ENCODE measurements at places on chromosomes 2 and 18.

GRCh38 chr2:127087791-127088495 is 19.0 kb downstream of the BIN1 start:
- no peak for DNase-seq

DNA sequence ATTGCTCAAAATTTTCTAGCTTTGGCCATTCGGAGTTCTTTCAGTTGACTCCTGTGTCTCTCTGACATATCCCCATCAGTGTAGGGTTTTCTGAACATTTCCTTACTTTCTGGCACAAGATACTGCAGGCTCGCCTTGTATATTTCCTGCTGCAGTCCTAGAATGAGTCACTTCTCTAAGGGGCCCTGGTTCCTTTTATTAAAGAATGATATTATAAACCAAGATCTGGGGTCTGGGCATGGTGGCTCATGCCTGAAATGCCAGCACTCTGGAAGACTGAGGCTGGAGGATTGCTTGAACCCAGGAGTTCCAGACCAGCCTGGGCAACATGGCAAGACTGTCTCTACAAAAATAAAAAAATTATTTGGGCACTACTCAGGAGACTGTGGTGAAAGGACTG is 3.0 kb upstream of the RPL37A start:
- DNase-seq, result no peak

DNA sequence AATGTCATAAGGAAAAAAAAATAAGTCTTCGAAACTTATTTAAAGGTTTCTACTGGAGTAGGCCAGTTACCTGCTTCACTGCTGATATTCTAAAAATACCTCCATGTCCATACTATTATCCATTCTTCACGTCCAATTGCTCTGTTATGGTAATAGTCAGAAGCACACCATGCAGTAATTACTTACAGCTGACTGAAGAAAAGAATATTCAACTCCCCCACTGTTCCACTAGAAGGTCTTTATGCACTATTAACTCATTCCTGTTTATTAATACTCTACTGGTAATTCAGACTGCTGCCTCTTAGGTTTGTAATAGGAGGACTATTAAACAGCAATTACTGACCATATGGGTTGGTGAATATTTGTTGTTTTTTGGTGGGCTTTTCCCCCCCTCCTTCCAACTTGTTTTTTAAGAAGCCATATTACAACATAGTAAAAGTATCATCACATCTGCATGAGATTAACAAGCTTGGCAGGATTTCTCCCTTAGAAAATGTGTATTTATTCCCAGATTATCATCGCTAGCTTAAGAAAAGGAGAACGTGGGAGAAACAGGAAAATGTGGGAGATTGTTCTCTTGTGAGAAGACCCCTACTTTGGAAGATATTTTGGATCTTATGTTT is 806.4 kb upstream of the FANCL start:
- no peak for DNase-seq

DNA sequence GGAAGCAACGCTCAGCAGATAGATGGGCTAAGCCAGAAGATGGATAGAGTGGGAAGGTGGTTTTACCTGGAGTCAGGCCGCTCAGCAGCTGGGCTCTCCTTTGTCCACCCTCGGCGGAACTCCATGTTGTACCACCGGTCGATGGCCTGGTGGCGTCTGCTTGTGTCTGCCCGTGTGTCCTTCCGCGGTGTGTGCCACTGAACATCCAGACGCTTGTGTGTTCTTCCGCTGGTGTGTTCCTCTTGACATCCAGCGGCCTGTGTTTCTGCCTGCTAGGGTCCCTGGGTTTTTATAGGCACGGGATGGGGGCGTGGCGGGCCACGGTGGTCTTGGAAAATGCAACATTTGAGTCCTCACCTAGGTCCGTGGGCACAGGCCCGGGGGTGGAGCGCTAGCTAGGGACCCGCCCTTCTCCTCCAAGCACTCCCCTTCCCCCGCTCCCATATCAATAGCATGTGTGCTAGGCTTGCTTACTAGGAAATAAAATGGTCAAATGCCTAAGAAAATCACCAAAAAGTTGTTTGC is 1431.7 kb upstream of the ACVR2A start:
- no peak for DNase-seq

DNA sequence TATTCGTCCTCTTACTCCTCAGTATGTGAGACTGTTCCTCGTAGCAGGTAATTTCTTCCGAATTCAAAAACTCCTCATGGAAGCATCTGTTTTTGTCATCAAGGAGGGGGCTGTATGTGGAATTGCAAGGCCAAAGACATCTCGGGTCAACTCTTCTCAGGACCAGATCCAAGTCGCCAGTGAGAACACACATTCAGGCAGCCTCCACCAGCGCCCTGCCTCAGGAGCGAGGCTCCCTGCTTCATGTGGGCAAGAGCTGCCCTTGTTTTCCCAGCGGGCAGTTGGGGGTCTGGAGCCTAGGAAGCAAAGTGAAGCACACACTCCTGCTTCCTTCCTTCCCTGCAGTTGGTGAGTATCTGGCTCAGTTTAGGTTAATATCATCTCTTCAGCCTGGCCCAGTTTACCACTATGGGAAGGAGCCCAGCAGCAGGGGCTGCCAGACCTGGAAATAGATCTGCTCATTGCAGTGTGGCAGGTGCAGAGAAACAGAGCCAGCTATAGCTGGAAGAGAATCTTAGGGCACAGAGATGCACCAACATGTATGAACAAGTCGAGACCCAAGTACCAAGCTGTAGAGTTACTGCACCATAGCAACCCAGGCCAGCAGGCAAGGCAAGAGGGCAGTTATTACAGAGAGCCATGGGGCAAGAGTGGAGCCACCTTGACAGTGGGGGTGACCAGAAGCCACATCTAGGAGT is 25.3 kb downstream of the TMEM127 start:
- no peak for DNase-seq

DNA sequence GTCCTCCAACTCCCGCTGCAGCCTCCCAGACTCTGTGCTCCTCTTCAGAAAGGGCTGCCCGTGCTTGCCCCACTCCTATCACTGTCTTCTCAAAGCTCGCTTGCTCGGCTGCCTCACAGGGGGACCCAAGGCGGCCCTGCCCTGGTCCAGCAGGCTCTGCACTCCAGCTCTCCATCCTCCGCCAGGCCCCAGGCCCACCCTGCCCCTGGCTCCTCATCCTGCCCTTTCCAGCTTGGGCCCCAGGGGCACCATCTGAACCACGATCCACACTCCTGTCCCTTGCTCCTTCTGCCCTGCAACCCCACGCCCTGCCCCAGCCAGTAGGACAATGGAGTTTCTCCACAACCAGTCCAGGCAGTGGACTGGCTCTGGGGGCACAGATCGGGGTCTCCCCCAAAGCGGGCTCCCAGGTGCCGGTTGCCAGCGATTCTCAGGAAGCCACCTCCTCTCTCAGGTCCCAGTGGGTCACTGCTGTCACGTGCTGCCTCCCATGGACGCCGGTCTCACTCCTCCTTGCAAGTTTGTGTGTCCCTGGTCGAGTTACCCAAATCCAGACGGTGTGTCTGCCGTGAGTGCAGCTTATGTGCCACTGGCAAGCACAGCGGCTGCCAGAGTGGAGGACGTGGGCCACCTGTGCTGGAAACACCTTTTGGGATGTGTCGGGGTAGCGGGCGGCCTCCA is 238.5 kb downstream of the HDAC4 start:
- no peak for DNase-seq

GRCh38 chr18:10525697-10526560 is at the start of gene NAPG:
Gene NAPG (plus strand): TSS chr18:10526027. CDS start chr18:10526103, 76 bp downstream.
- peak; percentile 94 for DNase-seq

DNA sequence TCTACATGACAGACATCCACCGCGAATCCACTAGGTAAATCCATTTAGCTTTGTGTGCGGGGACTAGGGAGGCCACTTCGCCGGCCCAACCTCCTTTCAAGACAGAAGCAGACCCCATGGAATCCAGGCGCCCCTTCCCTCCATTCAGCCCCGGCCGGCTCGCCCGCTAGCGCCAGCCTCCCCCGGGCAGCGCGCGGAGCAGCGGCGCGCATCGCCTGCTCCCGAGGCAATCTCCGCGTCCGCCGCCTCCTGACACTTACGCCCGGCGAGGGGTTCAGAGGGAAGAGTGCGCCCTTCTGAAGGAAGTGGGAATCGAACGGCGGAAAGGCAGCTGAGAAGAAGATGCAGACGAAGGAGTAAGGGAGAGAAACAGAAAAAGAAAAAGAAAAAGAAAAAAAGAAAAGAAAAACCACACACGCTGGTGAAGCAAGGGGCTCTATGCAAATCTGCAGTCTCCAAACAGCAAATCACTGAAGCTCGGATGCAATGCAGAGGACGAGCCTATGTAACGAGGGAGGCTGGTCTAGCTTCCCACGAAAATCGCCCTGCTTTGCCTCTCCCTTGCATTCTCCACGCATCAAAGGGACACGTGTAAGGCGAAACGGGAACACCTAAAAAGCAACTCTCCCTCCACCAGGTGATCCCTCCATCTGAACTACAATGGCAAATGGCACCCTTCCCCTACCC is 684.4 kb downstream of the NRXN1 start:
- DNase-seq, result no peak

- no peak for DNase-seq
These were observed 290.4 kb downstream of the EN1 start for GRCh38 chr2:118557016-118557415.

GRCh38 chr2:29061176-29061575 is 13.1 kb downstream of the PCARE start:
- no peak for DNase-seq

- DNase-seq, result no peak
These were observed 74.8 kb upstream of the SOX11 start for GRCh38 chr2:5617358-5617757.

- DNase-seq, result no peak
These were observed 364.1 kb downstream of the SS18 start for GRCh38 chr18:25726298-25726697.

DNA sequence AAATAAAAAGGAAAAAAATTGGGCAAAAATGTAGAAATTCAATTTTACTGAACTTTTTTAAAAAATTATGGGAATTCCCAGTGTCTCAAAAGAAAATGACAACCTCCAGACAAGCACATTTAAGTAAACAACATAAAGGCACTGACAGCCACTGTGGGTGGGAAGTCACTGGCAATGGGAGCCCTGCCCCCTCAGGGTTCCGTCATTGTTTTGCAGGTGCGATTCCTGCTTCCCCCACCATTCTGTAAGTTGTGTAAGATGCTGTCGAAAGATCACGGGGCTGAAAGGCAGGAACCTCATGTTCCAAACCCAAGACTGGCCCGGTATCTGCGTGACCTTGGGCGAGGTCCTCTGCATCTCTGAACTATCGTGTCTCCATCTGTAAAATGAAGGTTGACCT is 15.8 kb upstream of the ASPRV1 start:
- no peak for DNase-seq

DNA sequence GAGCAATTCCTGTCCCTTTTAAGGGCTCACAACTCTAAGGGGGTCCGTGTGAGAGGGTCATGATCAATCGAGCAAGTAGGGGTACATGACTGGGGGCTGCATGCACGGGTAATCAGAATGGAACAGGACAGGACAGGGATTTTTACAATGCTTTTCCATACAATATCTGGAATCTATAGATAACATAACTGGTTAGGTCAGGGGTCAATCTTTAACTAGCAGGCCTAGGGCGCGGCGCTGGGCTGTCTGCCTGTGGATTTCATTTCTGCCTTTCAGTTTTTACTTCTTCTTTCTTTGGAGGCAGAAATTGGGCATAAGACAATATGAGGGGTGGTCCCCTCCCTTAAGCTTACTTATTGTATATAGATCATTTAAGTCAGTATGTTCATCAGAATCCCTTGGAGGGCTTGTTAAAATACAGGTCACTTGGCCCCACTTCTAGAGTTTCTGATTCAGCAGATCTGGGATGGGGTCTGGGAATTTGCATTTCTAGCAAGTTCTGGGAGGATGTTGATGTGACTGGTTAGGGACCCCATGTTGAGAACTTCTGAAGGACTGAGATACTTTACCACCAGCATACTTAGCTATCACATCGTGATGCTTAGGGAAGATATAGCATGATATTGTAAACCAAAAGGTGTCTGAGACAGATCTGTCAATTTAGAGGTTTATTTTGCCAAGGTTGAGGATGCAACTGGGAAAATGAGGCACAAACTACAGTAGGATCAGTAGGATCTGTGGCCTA is 2.8 kb upstream of the INPP4A start:
- DNase-seq, result no peak

GRCh38 chr2:55993685-55994084 is 70.1 kb upstream of the EFEMP1 start:
- DNase-seq, result no peak

GRCh38 chr2:61631321-61631720 is 93.2 kb upstream of the XPO1 start:
- no peak for DNase-seq

DNA sequence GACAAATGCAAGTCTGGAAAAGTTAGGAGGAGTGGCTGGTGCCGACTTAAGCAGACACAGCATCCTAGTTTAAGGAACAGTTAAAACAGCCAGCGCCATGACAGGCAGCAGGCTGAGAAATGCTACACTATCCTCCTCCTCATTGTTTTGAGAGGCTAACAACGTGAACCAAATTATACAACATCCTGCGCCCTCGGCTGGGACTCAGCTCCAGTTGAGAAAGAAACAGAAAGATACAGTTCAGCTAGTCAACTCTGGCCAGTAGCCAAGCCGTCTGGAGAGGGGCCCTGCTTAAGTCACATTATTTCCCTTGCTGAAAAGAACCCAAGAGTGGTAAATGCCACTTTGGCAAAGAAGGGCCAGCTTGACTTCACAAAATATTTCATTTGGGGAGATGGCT is 90.2 kb downstream of the BCL11A start:
- DNase-seq, result no peak

DNA sequence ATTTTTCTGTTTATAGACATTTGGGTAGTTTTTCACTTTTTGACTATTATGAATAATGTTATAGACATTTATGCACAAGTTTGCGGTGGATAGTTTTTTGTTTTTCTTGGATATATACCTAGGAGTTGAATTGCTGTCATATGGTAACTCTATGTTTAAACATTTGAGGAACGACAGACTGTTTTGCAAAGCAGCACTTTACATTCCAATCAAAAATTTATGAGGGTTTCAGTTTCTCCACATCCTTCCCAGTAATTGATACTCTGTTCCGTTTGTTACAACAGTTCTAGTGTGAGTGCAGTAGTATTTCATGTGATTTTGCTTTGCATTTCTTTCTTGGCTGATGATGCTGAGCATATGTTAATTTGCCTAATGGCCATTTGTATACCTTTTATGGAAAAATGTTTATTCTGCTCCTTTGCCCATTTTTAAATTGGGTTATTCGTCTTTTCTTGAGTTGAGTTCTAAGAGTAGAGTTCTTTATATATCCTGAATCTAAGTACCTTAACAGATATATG is 617.3 kb upstream of the LRATD1 start:
- no peak for DNase-seq

GRCh38 chr2:108958002-108958401 is 31.0 kb downstream of the EDAR start:
- DNase-seq, result no peak

GRCh38 chr2:230441227-230441897 is 25.4 kb downstream of the SP100 start:
- peak; percentile 44 for DNase-seq

GRCh38 chr2:211132046-211132445 is 575.6 kb downstream of the CPS1 start:
- no peak for DNase-seq

GRCh38 chr2:79950526-79950925 is 354.0 kb downstream of the LRRTM1 start:
- DNase-seq, result no peak
